Dermis blood vessel endothelial cell (primary cell): ENCODE measurements at places on chromosomes 13 and 19. TPM values are rescaled to one million over a fixed set of nuclear protein-coding genes. Genes with fewer than 3 reads are reported as not detected.

DNA sequence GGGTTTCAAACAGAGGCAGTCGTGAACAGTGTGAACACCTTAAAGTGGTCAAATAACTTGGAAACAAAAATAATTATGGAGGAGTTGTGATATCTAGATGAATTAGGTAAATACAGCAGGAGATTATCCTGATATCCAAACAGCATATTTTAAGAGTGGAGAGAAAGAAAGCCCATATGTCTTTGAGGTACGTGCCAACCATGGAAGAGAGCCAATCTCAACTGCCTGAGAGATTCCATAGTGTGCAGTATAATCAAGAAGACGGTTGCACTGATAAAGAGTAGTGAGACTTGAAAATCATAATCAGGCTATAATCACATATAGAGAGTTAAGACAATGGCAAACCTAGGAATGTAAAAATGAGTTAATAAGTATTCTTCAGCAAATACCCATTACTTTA, 472.8 kb upstream of the SLITRK5 start:
- DNase-seq, result no peak

- no peak for DNase-seq
Measured at GRCh38 chr19:45117167-45117594, 24.2 kb downstream of the PPP1R37 start.

DNA sequence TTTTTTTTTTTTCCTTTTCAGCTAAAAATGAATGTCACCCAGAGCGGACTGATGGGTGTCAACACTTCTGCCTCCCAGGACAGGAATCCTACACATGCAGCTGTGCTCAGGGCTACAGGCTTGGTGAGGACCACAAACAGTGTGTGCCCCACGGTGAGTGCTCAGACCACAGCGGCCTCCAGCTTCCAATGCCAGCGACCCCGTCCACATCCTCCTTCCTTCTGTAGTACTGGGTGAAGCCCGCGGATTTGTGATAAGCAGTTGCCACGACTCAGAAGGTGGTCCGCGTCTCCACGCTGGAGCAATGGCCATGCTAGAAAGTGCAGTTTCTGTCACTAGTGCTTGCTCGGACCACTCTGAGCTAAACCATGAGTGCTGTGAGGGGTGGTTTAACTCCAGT, 6.0 kb downstream of the PROZ start:
- DNase-seq, result no peak

Gene LGALS14
- not detected in 2 replicates for total RNA-seq

GRCh38 chr13:30354493-30355383, 47.4 kb upstream of the KATNAL1 start:
- no peak for DNase-seq

- no peak for DNase-seq
Measured at GRCh38 chr19:17951990-17952976, 14.6 kb upstream of the KCNN1 start.

- DNase-seq, result no peak
Measured at GRCh38 chr13:79779761-79780160, 298.8 kb downstream of the NDFIP2 start.
